ENCODE measurements at places on chromosomes 6 and 20. TPM values are rescaled to one million over a fixed set of nuclear protein-coding genes. Genes with fewer than 3 reads are reported as not detected.

The CCN2 gene
- 0.20 TPM for total RNA-seq

The PRSS35 gene
- total RNA-seq, result 0.17 TPM

The BTN1A1 gene
- 0.10 TPM for total RNA-seq

The HCRTR2 gene
- total RNA-seq, result not detected

The CRYBG1 gene
- 62.4 TPM for total RNA-seq

The PTCHD4 gene
- total RNA-seq, result not detected

The PBOV1 gene
- not detected for total RNA-seq

The ADAM33 gene
- total RNA-seq, result not detected

DNA sequence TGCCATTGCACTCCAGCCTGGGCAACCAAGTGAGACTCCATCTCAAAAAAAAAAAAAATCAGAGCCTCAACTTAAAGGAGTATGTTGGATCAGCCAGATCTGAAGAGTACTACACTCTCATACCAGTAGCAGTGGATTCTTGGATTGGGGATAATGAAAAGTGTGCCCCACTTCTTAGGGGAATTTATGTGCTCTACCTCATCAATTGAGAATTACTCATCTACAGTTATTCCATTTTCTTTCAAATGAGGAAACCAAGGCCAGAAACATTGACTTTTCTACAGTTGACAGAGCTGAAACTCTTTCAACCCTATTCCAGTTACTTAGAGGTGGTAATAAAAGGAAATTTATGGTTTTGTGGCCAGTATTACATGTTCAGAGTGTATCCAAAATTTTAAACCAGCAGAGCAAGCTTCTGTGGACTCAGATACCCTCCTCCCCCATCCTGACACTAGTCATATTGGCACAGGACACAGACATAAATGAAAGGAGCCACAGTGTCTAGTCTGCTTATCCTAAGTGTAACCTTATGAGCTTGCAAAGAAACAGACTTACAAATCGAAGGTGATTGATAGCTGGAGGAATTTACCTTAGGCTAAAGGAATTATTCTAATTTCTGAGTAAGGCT, 51.2 kb downstream of the ORC3 start:
- no peaks in the 10 kb centered on the region for H3K27me3 ChIP-seq
- no peak overlapping the region for H3K4me3 ChIP-seq
- no peak overlapping the region for H3K27ac ChIP-seq
- DNase-seq, result no peak
- peaks cover 3% of the 10 kb centered on the region for H3K36me3 ChIP-seq

- DNase-seq, result no peak
- no peaks in the 10 kb centered on the region for H3K36me3 ChIP-seq
- H3K27me3 ChIP-seq, result peaks cover 4% of the 10 kb centered on the region
- no peaks in the 10 kb centered on the region for H3K4me1 ChIP-seq
- H3K27ac ChIP-seq, result no peak overlapping the region
These were observed 139.3 kb upstream of the FOXA2 start for GRCh38 chr20:22723659-22724058.

- no peak for DNase-seq
- H3K4me1 ChIP-seq, result peaks cover 2% of the 10 kb centered on the region
- no peak overlapping the region for H3K4me3 ChIP-seq
- no peak overlapping the region for H3K27ac ChIP-seq
- peaks cover 5% of the 10 kb centered on the region for H3K27me3 ChIP-seq
These were observed 166.1 kb upstream of the PRDM1 start for GRCh38 chr6:105920071-105920470.

- no peak overlapping the region for H3K4me3 ChIP-seq
- H3K4me1 ChIP-seq, result peaks cover 20% of the 10 kb centered on the region
- H3K36me3 ChIP-seq, result peaks cover 10% of the 10 kb centered on the region
These were observed 430.2 kb downstream of the UTRN start for GRCh38 chr6:144715344-144715743.

DNA sequence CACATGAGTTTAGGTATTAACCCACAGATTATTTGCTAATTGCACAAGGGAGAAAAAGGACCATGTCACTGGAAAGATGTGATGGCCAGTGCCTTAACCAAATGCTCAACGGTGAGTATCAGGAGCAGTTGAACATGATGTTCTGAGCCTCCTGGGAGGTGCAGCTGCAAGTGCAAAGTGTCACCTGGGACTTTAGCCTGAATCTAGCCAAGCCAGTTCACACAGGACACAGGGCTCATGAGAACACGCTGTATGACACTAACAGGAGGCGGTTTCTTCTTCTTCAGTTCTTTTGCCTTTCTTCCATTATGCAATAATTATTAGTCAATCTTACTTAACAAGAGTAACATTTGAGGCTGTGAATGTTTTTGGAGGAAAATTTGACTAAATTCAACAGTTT, 225.3 kb downstream of the THBS2 start:
- H3K4me3 ChIP-seq, result no peak overlapping the region
- H3K27ac ChIP-seq, result no peak overlapping the region
- peaks cover 21% of the 10 kb centered on the region for H3K27me3 ChIP-seq
- no peaks in the 10 kb centered on the region for H3K36me3 ChIP-seq
- DNase-seq, result no peak
- no peaks in the 10 kb centered on the region for H3K4me1 ChIP-seq

- no peak for DNase-seq
- peaks cover 18% of the 10 kb centered on the region for H3K4me1 ChIP-seq
- H3K4me3 ChIP-seq, result no peak overlapping the region
- peaks cover 9% of the 10 kb centered on the region for H3K27me3 ChIP-seq
- H3K27ac ChIP-seq, result no peak overlapping the region
These were observed 48.1 kb upstream of the SMLR1 start for GRCh38 chr6:130778946-130779657.

DNA sequence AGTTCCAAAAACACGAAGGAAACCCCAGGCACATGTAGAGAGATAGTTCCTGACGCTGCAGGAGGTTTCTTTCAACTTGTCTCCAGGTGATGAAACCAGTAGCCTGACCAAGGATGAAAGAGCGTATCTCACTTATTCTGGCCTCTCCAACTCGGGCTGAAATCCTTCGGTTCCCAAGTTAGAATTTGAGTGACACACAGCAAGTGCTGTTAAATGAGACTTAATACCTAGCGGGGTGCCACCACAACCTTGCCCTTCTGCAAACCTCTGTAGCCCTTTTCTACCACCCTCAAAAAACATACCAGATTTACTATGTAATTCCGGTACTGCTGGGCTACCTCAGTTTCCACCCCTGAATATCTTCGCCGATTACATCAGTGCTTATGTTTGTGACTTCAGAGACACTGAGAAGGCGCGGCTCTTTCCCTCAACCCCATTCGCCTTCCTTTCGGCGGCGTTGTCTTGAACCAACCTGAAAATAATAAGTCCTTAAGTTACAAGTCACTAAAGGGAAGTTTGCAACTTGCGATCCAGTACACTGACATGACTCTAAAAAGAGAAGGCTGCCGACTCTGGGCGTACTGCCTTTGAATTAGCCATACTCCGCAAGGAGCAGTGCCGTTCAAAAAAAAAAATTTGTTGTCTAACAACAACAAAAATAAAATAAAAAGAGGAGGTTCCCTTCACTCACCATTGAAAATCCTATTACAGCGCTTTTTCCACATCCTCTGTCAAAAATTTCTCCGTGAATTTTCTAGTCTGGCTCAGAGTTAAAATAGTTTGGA, 194.9 kb upstream of the ZNF184 start:
- no peak for DNase-seq
- H3K27me3 ChIP-seq, result peaks cover 78% of the 10 kb centered on the region
- peak overlapping the region; percentile 87 for H3K27ac ChIP-seq
- H3K4me3 ChIP-seq, result peak overlapping the region; percentile 39
- peaks cover 5% of the 10 kb centered on the region for H3K4me1 ChIP-seq

- DNase-seq, result no peak
- peak overlapping the region; percentile 1 for H3K4me3 ChIP-seq
- no peaks in the 10 kb centered on the region for H3K36me3 ChIP-seq
- no peak overlapping the region for H3K27ac ChIP-seq
These were observed 12.5 kb upstream of the TREM1 start for GRCh38 chr6:41298785-41299502.

DNA sequence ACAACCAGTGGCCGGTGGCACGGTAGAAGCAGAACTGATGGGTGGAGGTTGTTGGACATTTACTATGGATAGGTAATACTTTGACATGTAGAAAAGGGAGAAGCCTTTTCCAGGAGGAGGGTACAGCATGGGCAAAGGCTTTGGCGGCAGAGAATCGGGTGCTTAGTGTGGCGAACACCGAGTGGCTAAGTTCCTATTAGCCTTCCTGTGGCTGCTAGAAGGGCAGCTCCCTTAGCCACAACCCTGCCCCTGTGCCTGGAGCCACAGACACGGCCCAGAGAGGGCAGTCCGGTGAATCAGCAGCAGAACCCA, 37.9 kb upstream of the TGM2 start:
- H3K27me3 ChIP-seq, result peaks cover 18% of the 10 kb centered on the region
- no peaks in the 10 kb centered on the region for H3K36me3 ChIP-seq
- DNase-seq, result no peak
- H3K27ac ChIP-seq, result no peak overlapping the region

GRCh38 chr20:6075428-6076219, 21.8 kb upstream of the LRRN4 start:
- H3K36me3 ChIP-seq, result peaks cover 3% of the 10 kb centered on the region
- H3K27ac ChIP-seq, result no peak overlapping the region
- H3K4me3 ChIP-seq, result no peak overlapping the region
